ENCODE measurements at places on chromosomes 5 and 9.

- no peak for DNase-seq
These were observed 99.7 kb downstream of the ST8SIA4 start for GRCh38 chr5:100803397-100803796.

GRCh38 chr5:159956074-159956473, 39.8 kb downstream of the ADRA1B start:
- no peak for DNase-seq

DNA sequence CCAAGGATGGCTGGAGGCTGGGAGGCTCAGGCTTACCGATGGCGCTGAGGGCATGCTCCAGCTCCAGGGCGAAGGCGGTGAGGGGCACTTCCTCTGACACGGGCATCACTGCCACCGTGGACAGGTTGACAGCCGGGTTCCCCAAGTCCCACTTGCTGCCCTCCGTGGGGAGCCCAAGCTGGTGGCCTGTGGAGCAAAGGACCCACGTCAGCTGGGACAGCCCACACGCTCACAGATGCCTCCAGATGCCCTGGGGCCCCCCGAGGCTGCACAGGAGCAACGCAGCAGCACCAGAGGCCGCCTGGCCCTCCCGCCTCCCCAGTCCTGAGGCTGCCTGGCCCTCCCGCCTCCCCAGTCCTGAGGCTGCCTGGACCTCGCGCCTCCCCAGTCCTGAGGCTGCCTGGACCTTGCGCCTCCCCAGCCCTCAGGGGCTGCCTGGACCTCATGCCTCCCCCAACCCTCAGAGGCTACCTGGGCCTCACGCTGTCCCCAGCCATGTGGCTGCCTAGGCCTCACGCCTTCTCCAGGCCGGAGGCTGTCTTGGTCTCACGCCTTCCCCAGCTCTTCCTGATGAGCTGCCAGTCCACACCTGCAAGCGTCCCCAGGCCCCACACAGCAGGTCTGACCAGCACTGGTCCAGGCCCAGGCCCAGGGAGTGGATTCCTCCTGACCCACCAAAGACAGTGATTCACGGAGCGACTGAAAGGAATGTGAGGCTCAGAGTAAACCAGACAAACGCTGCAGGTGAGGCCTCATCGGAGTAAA, 25.6 kb upstream of the NSMF start:
- DNase-seq = no peak

DNA sequence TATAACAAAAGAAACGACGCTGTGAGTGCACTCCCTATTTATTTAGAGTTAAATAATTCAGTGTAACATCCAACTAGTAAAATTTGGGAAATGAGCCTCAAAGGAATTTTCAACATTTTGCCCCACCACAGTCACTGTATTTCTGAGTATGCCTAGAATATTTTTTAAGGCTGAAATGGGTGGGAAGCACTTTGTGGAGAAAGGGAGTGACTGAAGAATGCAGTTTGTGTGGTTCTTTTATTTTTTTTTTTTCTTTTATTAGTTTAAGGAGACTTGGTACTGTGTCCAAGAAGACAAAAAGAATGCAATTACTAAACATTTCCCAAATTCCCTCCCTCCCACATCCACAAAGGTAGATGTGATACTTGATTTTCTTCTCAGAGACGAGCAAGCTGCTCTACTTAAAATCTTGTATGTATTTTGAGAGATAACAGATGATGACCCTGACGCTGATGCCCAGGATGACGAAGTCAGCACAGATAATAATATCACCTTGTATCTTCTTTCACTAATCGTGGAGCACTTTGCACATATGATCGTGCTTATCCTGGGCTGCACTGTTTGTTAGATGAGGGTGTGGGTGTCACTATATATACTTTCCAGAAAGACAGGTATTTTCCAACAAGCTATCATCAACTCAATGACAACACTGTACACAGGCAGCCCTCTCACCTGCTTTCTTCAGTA, 586.3 kb downstream of the RAB3C start:
- DNase-seq = no peak

DNA sequence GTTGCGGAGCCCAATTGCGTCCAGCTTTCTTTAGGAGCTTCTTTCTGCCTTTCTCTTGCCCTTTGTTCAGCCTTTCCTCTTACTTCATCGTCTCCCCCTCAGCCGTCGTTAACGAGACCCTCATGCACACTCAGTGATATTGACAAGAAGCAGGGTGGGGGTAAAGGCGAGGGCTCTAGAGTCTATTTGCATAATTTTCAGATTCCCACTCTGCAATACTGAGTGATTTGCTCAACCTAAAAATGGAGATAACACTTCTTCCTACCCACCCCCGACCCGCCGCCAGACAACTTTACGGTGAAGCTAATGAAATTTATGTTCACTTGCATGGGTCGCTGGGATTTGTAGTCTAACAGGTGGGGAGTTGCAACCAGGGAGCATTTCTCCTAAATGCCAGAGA, 1.3 kb upstream of the TBC1D2 start:
- DNase-seq = no peak

DNA sequence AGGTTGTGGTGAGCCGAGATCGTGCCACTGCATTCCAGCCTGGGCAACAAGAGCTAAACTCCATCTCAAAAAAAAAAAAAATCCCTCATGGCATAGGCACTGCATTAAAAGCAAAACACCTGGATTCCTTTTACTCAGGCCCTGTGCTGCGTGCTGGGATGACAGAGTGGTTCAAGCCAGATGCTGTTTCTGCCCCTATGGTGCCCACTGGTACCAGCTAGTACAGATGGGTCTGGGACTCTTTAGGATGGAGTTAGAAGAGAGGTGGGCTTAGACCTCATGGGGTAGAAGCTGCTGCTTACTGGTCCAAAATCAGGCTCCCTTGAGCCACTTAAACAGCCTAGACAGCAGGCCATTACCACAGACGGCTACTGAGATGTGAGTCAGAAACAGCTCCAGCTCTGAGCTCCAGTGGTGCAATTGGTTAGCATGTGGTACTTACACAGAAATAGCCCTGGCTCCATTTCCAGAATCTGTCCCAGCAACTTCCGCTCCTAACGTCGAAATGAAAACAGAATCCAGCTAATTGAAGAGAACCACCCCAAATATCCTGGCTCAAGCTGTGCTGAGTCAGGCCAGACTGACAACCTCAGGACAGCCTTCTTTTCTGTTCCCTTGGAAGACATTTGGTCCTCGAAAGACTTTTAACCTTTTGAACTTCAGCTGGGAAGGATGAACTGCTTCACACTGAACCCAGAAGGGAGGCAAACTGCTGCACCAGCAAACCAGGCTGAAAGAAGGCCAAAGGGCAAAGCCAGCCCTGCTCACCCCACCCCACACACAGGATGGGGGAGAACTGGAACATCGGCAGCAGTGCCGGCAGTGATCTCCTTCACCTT, 15.5 kb downstream of the C5orf15 start:
- no peak for DNase-seq

- no peak for DNase-seq
These were observed 53.7 kb downstream of the KDM4C start for GRCh38 chr9:6811436-6811835.

DNA sequence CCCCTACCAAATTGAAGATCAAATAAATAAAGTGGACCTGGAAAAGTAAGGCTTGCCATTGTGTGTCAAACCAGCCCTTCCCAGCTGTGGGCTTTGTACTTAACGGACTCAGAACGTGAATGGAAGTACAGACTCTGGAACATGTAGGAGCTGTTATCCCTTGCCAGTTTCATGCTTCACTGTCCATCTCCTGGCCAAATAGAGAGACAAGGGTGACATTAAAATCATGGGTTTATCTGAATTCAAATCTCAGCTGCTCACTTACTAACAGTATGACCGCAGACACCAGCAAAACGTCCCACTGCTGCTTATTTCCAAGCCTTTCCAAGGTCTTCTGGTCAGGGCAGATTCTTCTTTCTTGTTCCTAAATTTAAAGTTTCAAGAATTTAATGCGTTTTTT, 52.2 kb downstream of the EXOSC2 start:
- no peak for DNase-seq

DNA sequence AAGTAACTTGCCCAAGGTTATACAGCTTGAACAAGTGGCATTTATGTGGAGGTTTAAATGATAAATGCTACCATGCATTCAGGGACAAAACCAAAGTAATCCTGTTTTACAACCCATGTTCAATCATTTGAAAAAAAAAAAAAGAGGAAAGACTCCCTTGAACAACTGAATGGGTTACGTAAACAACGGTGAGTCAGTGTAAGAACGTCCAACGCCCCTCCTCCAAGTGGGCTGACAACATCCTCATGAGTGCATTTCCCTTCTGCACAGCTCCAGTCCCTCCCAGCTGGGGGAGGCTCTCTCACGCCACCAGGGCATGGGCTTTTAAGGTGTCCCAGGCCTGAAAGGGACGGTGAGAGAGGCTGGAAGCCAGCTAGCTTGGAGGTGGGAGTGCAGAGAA, 90.0 kb downstream of the PRRT1B start:
- DNase-seq = no peak

DNA sequence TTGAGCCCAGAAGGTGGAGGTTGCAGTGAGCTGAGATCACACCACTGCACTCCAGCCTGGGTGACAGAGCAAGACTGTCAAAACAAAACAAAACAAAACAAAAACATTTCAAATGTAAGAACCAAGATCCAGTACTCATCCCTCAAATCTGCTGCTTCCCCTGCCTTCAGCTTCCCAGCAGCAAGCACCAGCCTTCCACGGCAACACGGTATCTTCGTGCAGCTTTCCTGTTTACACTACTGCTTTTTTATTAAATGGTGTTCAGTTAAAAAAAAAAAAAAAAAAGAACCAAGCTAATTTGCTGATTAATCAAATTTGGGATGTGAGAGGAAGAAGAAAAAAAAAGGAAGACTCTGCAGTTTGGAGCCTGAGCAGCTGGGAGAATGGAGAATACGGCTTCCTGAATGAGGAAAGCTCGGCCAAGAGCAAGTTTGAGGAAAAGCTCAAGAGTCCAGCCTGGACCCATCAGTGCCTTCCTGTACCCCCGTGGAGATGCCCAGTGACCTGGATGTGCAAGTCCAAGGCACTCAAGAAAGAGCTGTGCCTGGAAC, 28.0 kb upstream of the SLC2A8 start:
- DNase-seq = no peak

DNA sequence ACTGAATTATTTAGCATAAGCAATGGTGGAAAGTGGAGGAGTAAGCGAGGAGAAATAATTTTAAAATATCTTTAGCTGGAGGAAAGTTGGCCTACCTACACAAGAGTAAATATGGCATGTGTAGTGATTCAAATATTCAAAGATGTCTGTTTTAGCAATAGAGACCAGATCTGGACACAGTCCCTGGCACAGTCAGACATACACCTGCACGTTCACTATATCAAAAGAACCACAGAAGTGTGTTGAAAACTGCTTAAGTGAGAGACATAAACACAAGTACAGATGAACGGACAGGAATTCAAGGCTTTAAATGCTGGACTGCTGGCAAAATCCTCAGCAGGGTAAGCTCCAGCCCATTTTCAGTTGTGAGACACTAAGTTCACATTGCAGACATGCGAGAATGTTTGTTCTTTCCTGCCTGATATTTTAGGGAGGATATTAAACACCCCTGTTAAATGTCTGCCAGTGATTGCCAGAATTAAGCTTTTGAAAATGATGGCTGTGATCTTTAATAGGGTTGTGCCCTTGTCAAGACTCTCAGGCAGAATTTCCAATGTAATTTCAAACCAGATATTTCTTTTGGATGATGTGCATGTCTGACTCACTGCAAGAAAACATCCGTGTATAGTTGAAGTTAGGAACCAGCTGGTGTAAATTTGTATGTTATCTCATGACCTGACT, 810.6 kb downstream of the TLE4 start:
- no peak for DNase-seq

DNA sequence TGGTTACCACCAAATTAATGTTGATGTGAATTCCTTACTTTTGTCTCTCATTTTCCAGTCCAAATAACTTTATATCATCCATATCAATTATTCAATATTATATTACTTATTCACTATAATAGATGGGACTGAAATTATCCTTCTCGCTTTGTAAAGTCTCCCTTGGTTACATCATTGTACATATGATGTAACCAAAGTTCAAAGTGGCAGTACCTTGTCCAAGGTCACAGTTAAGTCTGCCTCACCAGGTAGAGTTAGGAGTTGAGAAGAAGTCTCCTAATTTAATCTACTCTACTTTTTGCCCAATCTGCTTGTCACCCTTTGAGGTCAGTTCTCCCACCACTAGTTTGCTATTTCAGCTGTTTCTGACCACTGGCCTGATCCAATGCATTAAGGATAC, 83.7 kb upstream of the CLINT1 start:
- DNase-seq = no peak

GRCh38 chr9:33798545-33798944, 3.2 kb downstream of the PRSS3 start:
- no peak for DNase-seq

GRCh38 chr5:164188733-164189148, 683.3 kb downstream of the MAT2B start:
- DNase-seq = no peak

GRCh38 chr5:10562201-10563109, 1.4 kb upstream of the ANKRD33B start:
- no peak for DNase-seq

- DNase-seq = no peak
These were observed 35.8 kb upstream of the ATP10B start for GRCh38 chr5:160887780-160888179.

GRCh38 chr5:96537386-96537785, 104.3 kb upstream of the PCSK1 start:
- no peak for DNase-seq

DNA sequence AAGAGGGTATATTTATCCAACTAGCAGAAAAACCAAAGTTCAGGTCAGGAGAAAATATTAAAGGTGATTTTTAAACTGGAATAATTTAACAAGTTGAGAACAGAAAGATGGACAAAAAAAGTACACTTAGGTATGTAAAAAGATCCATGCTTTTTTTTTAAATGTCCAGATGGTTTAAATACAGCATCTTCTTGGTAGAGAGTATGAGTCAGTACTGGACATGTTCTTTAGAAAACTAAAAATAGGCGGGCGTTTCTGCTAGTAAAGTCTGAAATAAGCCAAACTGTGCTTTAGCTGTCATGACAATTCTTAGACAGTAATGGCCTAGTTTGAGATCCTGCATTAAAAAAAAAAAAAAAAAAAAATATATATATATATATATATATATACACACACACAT, 255.9 kb upstream of the ST8SIA4 start:
- no peak for DNase-seq

- no peak for DNase-seq
These were observed 186.2 kb downstream of the DCP2 start for GRCh38 chr5:113162770-113163169.

GRCh38 chr5:149133795-149134777, 7.2 kb upstream of the ABLIM3 start:
- no peak for DNase-seq

GRCh38 chr5:505951-506525, 18.2 kb downstream of the SLC9A3 start:
- DNase-seq = no peak
